NCI-H1930 (cell line): ENCODE measurements at places on chromosomes 5 and 9.

GRCh38 chr5:144583541-144584449 is 413.1 kb downstream of the KCTD16 start:
- peak; percentile 76 for DNase-seq

DNA sequence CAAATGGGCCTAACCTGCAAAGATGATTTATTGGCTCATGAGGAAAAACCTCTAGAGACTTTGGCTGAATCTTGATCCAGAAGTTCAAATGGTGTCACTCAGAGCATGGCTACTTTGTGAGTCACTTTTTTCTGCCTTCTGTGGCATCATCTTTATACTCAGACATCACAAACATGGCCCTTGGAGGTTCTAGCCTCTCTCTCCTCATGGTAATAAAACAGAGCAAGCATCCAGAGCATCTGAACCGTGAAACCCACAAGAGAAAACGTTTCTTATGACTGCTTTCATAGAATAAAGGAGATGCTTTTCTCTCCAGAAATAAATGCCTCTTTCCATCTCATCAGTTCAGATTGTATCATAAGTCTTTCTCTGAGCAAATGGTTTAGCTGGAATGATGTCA is 780.3 kb downstream of the KCTD16 start:
- no peak for DNase-seq

- DNase-seq = peak; percentile 56
Observed at GRCh38 chr9:3511551-3511950, 14.2 kb downstream of the RFX3 start.

- no peak for DNase-seq
Observed at GRCh38 chr5:151295791-151296477, 7.6 kb downstream of the SLC36A3 start.

DNA sequence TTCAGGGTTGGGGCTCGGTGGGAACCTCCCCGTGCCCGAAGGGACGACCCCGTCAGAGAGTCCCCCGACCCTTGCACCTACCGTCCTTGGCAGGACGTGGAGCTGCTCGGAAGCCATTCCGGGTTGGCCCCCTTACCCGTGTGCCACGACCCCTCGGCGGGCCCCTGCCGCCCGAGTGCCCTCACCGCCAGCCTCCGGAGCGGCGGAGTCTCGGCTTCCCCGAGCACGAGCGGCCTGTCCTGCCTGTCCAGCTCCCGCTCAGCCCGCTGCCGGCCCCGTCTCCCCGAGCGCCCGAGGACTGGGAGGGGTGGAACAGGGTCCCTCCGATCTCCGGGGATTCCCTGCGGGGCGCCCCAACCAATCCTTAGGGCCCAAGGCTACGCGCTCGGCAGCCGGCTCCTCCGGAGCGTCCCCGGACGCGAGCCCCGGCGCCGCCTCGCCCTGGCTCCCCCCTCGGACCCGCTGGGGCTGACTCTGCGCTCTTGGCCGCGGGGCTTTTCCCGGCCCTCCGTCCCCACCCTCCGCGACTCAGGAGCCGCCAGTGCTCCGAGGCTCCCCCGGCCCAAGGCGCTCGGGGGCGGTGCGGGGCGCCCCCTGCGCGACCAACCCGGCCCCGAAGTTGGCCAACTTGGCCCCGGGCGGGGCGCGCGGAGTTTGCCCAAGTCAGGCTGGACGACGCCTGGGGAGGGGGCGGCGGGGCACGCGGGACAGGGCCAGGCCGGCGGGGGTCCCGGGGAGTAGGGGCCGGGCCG is 654 bp downstream of the ADAMTS2 start:
- no peak for DNase-seq

DNA sequence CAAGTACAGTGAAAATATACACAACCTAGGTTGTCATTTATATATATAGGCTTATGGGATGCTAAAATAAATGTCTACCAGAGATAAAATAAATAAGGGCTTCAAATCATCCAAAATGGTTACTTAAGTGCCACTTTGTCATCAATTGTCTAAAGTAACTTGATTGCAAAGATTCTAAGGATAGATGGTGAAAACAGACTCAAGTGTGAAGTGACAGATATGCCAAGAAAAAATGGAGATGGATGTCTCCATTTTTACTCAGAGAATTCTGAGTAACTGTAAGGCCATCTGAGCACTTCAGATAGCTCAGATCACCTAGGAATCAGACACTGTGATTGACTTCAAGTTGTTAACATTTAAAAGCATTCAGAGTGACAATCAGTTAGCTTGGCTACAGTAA is 824.3 kb downstream of the PRELID2 start:
- no peak for DNase-seq

GRCh38 chr5:173997331-173997730 is 8.4 kb downstream of the C5orf47 start:
- no peak for DNase-seq

- DNase-seq = no peak
Observed at GRCh38 chr5:175803254-175803653, 68.1 kb upstream of the CPLX2 start.

DNA sequence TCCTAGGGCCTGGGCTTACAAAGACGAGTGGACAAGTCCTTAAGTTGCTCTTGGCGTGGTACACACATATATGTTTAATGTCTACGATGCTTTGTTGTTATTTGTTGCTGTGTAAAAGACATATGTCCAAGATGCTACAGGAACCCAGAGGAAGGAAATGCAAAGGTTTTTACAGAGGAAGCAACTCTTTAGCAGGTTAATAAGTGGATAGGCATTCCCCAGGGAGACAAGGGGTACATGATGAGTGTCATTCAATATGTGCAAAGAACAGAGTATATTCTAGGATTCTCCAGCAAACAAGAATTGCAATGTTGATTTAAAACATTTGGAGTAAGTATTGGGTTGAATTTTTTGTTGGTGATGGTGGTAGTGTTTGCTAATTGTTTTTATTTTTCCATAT is 92.1 kb downstream of the PIP5K1B start:
- no peak for DNase-seq

DNA sequence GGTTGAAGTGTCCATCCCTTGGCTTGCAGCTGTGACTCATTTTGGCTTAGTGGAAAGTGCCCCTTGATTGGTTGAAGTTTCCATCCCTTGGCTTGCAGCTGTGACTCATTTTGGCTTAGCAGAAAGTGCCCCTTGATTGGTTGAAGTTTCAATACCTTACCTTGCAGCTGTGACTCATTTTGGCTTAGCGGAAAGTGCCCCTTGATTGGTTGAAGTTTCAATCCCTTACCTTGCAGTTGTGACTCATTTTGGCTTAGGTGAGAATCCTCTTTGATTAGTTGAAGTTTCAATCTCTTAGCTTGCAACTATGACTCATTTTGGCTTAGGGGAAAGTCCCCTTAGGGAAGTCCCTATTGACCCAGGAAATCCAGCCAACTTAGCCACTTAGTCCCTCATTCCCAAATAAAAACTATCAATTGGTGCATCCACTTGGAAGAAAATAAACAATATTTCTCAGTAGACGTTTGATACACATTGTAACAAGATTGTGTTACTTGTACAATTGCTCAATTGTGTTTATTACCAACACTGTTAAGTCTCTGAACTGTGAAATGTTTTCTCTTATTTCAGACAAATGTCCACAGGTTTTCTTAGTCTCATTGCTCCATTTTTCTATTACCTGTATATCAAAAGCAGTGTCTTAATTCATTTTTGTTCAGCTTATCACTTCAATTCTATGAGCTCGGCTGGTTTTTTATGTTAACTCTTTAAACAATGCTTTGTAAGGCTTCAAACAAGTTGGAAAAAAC is 2308.8 kb upstream of the ACO1 start:
- no peak for DNase-seq

GRCh38 chr9:126328407-126328806 is 1.8 kb downstream of the MVB12B start:
- DNase-seq = no peak

DNA sequence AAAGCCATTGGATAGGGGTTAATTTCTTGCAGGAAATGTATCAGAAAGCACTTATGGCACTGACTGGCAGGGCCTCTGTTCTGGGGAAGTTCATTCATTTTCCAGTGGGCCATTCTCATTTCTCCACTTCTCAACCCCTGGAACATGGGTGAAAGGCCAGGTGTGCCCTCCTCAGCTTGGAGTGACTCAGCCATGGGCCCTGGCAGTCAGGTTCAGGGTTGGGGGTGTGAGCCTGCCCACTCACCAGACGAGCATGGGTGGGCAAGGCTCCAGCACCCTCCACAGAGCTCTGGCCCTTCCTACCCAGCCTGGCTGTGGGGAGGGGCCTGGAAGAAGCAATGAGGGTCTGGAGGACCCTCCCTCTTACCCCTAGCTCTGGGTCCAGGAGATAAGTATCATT is 174.4 kb downstream of the HSPA4 start:
- no peak for DNase-seq

DNA sequence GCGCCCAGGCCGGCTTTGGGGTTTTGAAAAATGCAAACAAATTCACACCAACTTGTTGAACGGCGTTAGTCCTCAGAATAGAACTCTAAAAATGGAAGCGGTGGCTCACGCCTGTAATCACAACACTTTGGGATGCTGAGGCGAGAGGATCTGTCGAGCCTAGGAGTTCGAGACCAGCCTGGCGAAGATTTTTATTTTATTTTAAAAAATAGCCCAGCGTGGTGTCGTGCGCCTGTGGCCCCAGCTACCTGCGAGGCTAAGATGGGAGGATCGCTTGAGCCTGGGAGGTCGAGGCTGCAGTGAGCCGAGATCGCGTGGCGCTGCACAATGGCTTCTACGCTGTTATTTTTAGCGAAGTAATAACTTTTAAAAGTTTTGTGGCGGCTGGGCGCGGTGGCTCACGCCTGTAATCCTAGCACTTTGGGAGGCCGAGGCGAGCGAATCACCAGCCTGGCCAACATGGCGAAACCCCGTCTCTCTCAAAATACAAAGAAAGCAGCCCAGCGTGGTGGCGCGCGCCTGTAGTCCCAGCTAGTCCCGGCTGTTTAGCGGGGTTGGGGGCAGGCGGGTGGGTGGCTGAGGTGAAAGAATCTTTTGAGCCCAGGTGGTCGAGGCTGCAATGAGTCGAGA is 694 bp upstream of the PLIN2 start:
- DNase-seq = no peak

- DNase-seq = no peak
Observed at GRCh38 chr9:17623965-17624364, 45.1 kb downstream of the SH3GL2 start.

DNA sequence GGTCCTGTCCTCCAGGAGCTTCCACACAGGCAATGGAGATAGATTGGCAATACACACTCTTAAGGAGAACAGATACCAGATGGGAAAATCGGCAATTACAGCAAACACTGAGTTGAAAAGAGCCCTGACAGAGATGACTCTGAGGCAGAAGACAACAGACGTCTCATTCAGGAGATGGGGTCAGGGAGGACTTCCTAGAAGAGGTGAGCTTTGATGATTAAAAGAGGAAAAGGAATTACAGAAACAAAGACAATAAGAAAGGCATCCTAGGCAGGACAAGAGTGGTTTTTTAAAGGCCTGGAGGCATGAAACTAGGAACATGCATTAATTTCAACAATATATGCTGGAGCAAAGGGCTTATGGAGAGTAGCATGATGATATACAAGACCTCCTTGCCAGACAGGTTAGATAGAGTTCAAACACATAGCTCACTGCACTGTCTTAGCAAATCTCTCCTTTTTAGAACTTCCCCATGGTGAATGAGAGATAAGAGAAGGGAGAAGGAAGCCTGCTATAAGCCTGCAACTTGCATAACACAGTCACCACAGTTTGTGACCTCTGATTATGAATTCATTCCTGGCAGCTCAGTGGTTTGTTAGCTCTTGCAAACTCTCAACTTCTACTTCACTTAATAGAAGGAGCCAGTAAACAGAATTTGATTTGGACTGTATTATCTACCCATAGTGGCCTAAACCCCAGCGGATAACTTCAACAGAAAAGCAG is 48.5 kb downstream of the SIL1 start:
- DNase-seq = no peak

DNA sequence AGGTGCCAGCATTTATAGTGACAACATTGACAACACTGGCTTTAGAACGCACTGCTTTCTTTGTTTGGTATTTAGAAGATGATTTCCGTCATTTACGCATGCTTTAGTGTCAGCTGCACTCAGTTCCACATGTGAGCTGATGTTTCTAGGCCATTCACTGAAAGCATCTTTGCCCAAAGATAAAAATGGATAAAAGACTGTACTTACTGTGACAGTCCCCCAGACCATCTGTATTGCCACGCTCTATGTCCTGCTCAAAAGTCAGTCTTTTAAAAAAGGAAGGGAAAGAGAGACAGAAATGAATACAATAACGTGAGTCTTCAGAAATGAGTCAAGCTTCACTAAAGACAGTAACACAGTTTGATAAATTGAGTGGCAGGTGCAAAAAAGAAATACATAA is 99.3 kb downstream of the SEMA6A start:
- no peak for DNase-seq

DNA sequence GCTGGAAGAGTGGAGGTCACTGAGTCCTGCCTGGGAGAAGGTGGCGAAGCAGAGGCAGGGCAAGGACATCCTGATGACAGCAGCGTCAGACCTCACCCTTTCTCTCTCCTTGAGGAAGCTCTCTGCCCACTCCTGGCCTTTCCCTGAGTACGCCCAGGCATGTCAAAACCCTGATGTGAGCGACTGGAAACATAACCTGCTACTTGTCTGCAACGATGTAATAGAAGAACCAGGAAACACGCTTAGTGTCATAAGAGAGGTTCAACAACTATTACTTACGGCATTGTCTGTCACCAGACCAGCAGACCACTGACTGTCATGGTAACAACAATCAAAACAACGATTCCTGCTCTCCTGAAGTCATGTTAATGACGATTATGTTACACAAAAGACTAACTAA is 152.4 kb downstream of the ACTL7B start:
- no peak for DNase-seq

DNA sequence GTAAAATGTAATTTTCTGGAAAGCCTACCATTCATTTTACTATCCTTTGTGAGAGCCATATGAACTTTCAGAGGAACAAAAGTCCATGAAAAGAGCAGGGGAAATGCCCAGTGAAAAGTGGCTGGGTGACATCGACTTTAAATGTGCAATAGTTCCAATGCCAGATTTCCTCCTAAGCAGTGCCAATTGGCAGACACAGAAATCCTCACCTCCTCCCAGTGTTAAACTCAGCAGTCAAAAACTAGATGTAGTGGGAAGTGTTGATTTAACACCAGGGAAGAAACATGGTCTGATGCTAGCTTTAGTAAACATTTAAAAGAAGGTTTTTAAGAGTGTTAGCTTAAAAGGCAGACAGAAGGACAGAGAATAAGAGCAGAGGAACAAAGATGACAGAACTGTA is 2055.2 kb downstream of the MAT2B start:
- DNase-seq = no peak

DNA sequence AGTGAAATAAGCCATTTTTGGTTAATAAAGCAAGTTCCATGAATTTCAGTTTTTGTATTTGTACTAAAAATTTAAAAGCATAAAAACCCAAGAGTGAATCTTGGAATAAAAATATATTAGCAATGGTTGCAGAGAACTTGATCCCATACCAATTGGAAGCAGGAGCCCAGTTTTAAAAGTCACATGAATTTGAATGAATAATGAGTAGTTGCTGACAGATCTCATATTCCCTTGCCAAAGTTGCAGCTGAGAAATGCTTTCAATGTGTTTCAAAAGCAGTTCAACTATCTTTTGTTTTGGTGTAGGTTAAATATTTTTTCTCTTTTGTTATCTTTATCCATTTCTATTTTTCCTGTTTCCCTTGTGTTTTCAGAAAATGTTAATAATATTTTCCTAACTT is 818.6 kb downstream of the CDH18 start:
- DNase-seq = no peak
